ENCODE measurements at places on chromosomes 12 and 14.

DNA sequence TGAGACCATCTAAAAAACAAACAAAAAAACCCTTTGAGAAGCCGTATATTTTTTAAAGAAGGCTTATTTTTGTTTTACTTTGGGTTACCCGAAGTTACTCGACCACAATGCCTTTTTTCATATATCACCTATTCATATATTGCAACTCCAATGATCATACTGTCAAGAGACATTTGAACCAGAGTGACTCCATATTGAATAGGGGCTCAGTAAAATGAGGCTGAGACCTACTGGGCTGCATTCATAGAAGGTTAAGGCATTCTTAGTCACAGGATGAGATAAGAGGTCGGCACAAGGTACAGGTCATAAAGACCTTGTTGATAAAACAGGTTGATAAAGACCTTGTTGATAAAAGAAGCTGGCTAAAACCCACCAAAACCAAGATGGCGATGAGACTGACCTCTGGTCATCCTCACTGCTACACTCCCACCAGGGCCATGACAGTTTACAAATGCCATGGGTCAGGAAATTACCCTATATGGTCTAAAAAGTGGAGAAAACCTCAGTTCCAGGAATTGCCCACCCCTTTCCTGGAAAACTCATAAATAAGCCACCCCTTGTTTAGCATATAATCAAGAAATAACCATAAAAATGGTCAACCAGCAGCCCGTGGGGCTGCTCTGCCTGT lies 50.0 kb upstream of the PKP2 start:
- no peak for DNase-seq

- DNase-seq = no peak
Measured at GRCh38 chr12:96392397-96392796, 7.8 kb downstream of the CDK17 start.

DNA sequence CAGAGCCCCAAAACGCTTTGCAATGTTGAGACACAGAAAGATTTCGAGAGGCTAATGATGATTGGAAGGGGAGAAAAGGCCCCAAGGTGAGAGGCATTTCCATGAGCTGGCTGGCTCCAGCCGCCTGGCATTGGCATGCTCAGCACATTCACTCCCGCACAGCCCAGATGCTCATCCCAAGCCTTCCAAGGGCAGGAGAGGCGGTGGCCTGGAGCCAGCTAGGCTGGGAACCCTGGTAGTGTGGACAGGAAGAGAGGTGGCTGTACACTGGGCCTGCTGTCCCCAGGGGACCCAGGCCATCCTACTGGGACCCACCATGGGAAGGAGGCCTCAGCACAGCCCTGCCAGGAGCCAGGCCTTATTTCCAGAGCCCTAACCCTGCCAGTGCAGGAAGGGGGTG lies 72.2 kb downstream of the SPTB start:
- no peak for DNase-seq

- DNase-seq = no peak
Measured at GRCh38 chr12:108318472-108319275, 20.4 kb downstream of the CMKLR1 start.

DNA sequence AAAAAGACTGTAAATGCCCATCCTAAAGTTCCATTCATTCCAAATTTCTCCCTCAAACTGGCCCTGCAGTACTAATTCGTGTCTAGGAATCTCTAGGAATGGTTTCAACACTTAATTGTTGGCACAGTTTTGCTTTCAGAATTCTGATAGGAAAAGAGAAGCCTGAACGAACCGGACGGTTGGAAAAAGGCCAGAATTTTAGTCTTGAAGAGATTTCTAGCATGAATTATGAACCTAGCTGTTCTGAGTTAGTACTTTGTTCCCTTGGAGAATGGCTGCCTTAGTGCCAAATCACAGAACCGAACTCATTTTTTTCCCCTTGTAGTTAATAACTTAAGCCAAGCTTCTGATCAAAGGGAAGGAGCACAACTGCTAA lies 262.6 kb downstream of the ADAMTS20 start:
- DNase-seq = peak; percentile 89

DNA sequence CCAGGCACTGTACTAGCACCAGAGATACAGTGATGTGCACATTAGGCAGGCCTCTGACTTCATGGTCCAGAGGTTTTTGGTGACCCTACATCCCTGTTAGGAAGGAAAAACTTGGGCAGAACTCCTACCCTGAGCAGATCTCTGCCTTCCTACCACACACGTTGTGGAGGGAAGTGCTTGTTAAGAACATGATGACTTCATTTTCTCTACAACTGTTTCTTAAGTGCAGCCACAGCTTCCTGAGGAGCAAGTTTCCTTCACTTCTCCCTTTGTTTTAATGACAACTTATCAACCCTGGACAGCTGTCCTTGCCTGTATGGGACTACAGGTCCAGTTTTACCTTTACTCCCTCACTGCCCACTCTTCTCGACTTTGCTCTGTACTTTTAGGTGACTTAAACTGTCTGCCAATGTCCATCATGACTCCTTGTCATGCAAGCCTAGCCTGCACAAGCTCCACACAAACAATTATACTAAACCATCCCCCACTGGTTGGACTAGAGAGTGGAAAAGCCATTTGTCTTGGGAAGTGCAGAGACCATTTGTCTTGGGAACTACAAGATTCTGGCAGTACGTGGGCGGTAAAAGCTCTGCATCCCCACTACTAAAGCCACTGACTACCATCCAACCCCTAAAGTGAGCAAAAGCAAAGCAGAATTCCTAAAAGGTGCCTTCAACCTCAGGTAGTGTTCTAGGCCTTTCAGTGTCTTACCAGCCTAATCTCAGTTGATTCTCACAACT lies 359.8 kb downstream of the EGLN3 start:
- DNase-seq = no peak

DNA sequence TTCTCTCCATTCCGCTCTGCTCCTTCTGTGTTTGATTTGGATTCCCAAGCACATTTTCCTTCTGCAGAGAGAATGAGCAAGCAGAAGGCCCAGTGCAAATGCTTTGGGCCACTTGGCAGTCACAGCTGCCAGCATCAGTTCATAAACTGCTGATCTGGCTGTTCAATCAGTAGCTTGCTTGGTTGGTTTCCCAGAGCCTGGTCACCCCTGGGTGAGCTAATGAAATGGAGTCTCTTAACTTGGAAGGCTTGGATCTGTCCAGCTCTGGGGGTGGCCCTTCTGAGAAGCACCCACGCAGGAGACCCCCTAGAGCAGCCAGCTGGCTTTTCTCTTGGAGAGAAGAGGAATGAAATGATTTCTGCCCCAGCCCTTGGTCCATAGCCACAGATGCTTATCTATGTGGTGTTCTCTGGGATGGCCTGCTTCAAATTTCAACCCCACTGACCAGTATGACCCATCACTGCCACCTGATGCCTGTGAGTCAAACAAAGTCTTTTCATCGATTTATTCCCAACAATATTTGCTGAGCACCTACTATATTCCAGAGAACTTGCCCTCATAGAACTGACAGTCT lies 30.3 kb downstream of the FAIM2 start:
- DNase-seq = no peak

- DNase-seq = peak; percentile 58
Measured at GRCh38 chr14:68757618-68758081, 35.2 kb downstream of the ZFP36L1 start.

DNA sequence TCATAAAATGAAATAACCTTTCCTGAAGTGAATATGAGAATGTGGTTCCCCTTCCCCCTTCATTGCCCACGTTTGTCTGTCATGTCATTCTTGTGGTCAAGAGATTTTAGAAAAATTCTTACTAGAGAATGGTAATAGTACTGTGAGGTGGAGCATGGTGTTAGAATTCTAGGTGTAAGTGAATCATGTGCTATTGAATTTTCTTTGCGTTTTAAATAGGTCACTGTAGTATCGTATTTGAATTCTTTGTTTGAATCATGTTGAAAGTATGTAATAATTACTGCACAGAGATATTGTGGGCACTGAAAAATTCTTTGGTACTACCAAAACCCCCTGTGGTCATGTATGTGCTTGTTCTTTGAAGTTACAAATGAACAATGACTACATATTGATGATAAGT lies 49.9 kb downstream of the FUT8 start:
- DNase-seq = no peak

GRCh38 chr14:96592591-96593386 lies 90.6 kb downstream of the PAPOLA start:
- DNase-seq = peak; percentile 54

Data from umbilical cord (tissue), 2 donors.